ENCODE measurements at places on chromosomes 5 and 9. TPM values are rescaled to one million over a fixed set of nuclear protein-coding genes. Genes with fewer than 3 reads are reported as not detected.

GRCh38 chr9:137252555-137253506, 1.7 kb downstream of the STPG3 start:
- DNase-seq = no peak

- DNase-seq = peak; percentile 45
Observed at GRCh38 chr9:71812385-71812784, 44.1 kb upstream of the CEMIP2 start.

Gene NCS1
- 11.5 TPM for total RNA-seq

Gene TRIM52
- 10.1 TPM for total RNA-seq

DNA sequence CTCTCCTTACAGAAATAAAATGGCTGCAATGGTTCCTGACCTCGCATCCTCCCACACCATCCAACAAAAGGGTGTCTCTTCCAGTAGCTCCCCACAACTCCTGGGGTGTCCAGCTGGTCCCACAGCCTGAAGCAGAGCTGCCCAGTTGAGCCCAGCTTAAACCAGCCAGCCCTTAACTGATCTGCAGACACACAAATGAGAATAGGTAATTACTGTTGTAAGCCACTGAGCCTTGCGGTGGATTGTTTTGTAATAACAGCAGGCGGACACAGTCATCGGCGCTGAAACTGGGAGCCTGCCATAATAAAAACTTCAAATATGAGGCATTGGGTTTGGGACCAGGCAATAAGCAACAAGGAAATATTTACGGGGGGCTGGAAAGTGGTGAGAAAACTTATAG, 10.4 kb upstream of the ZBTB43 start:
- DNase-seq = no peak

DNA sequence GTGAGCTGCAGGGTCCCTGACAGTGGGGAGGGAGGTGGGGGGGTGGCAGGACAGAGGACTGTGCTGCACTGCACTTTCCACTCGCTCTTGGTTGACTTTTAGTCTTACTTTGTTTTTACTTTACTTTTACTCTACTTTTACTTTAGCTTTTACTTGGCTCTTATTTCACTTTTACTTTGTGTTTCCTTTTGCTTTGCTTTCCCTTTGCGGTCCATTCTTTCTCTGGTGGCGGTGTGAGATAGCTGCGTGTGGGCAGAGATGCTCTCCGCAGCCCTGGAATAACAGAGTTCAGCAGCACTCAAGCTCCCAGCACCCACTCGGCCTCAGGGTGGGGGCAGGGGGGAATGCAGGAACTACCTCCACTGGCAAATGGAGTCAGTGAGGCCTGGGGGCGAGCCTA, 4.7 kb downstream of the AK8 start:
- DNase-seq = no peak

DNA sequence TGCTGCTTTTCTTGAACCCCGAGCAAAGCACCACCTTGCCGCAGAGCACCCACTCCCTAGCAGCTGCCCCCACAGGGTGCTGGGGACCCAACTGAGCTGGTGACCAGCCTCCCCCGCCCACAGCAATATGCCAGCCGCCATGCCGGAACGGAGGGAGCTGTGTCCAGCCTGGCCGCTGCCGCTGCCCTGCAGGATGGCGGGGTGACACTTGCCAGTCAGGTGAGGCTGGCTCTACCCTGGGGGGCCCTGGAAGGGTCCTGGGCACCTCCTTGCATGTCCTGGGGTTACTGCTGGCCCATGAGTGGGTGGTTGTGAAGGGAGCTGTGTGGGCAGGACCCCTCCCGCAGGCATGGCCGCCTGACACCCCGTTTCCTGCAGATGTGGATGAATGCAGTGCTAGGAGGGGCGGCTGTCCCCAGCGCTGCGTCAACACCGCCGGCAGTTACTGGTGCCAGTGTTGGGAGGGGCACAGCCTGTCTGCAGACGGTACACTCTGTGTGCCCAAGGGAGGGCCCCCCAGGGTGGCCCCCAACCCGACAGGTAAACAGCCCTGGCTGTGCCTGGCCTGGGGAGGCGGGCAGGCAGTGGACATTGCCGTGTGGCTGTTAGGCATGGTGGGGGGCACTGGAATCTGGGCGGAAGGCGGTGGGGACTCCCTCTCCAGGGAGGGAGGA, 7.2 kb downstream of the EGFL7 start:
- DNase-seq = no peak

Gene LCN1
- total RNA-seq = 2.0 TPM

- DNase-seq = no peak
Observed at GRCh38 chr9:126401107-126401506, 74.5 kb downstream of the MVB12B start.

- DNase-seq = no peak
Observed at GRCh38 chr5:159040181-159040580, 59.5 kb downstream of the EBF1 start.

DNA sequence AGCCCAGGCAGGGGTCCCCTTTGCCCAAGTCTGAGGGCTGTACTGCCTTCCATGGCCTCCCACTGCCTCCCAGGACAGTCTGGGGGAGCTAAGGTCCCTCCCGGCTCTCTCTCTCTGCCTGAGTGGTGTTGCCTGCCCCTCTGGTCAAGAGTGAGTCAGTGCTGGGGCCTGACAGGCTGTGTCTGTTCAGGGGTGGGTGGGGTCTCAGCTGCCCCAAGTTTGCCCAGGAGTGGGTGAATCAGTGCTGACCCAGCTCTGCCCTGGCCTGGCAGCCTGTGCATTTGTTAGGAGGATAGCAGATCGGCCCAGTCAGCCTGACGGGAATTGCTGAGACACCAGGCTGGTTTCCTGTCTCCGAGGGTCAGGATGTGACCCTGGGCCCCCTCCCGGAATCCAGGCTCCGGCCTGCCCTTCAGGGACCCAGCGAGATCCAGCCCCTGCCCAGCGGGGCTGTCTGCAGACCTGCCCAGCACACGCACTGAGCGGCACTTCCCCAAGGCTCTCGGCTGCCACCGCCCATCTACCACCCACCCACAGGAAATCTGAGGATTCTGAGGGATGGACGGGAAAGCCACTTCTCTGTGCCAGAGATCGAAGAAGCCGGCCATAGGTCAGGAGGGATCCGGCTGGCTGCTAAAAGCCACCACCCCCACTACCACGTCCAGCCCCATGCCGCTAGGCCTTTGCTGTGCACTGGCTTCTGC, 15.9 kb downstream of the ENG start:
- DNase-seq = peak; percentile 95

Gene CDX1
- not detected for total RNA-seq

- peak; percentile 24 for DNase-seq
Observed at GRCh38 chr9:133759946-133760345, 21.8 kb upstream of the SARDH start.

DNA sequence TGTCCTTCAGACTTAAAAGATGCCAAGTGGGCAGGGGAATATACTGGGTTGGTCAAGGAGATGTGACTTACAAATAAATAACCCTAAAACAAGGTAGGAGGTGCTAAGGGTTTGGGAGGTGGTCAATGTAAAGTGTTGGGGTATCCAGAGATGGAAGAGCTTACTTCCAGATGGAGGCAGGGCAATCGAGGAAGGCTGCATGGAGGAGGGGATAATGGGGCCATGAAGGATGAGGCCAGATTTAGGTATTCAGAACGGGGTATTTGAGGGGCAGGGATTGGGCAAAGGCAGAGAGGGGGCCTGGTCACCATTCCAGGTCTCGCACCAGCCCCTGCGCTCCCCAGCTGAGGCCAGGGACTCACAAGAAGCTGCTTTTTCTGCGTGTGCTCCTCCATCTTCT, 57.9 kb upstream of the FBXW11 start:
- no peak for DNase-seq

DNA sequence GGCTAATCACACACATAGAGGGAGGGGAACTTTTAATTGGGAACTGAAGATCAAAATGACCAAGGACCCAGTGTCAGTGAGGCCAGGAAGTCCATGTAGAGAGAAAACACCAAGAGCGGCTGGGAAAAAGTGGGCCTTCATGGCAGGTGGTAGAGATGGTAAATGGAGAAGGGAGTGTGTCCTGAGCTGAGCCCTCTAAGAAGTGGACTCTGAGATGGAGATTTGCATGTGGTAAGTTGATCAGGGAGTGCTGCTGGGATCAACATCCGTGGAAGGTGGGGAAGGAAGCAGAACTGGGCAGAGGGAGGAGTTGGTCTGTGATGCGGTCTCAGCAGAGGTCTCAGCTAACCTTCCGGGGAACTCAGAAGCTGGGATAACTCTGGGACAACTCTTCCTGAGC, 18.9 kb upstream of the PDZD2 start:
- no peak for DNase-seq

DNA sequence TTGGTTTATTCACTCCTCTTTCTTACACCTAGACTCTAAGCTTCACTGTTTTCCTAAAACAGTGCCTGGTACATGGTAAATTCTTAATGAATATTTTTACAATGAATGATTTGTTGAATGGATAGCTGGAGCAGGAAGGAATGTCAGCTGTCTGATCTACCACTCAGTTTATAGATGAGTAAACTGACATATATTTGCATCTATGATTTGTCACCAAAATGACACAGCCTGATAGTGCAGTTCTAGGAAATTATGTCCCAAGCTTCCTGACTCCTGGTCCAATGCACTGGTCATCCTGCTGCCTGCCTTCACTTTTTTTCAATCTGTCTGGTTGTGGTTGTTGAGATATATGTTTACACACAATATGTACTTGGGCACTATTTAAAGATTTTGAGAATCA, 651.7 kb upstream of the WWC1 start:
- DNase-seq = no peak

GRCh38 chr9:68546596-68547390, 6.1 kb upstream of the TMEM252 start:
- peak; percentile 25 for DNase-seq

- DNase-seq = no peak
Observed at GRCh38 chr5:88675168-88675707, 207.7 kb downstream of the MEF2C start.

Gene MYORG
- total RNA-seq = 5.5 TPM
